NAMALWA (cell line): ENCODE measurements at places on chromosomes 16 and 17.

DNA sequence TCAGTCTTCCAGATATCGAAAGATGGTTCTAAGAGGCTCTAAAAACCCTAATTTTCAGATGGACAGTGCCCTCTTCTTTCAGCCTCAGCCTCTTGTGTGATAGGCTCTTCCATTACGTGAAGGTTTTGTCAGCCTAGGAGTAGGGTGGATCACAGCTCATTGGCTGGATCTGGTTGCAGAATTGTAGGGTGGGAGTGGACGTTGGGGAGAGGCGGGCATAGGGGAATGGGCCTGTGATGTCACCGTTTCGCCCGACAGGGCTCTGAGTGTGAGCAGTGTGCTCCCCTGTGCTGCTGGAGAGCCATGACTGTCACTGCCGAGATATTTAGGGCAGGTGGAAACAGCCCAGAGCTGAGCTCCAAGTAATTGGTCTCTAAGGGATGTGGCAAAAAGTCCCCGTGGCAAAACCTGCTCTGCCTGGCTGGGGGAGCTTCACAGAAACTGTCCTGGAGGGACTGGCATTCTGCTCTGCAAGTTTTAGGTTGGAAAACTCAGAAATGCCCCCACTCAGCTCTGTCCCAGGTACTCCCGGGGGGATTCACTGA lies 6.2 kb upstream of the WFIKKN1 start:
- DNase-seq = no peak

DNA sequence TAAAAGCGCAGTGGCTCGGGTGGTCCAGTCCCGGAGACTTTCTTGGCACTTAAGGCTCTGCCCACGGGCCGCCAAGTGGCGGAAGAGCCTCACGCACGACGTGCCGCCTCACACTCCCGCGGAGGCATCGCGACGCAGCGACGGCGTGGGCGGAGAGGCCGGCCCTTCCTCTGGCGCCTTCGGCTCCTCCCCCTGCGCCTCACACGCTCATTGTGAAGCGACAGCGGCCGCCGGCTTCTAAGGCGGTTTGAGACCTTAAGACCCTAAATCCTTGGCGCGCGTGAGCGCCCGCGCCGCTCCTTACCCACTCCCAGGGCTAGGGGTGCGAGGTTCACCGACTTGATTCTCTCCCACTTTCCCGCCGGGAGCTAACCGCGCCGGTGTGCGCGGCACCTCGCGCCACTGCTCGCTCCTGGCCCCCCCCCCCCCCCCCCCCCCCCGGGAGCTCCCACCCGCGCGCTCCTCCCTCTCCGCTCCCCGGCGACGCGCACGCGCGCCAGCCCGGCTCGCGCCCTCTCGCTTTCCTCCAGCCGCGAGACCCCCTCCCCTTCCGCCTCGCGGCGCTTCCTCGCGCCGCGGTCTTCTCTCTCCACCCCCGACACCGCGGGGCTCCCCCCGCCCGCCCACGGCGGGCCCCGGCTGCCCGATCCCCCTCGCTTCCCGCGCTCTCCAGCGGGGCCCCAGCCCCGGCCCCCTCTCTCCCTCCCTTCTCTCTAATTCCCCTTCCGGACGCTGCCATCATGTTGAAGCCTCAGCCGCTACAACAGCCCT lies at the start of gene ATXN2L:
Gene ATXN2L, plus strand, starts transcription at position 480 of the 771 bp plus-strand sequence. Its CDS starts 261 bp downstream, at position 741.
- peak; percentile 95 for DNase-seq

DNA sequence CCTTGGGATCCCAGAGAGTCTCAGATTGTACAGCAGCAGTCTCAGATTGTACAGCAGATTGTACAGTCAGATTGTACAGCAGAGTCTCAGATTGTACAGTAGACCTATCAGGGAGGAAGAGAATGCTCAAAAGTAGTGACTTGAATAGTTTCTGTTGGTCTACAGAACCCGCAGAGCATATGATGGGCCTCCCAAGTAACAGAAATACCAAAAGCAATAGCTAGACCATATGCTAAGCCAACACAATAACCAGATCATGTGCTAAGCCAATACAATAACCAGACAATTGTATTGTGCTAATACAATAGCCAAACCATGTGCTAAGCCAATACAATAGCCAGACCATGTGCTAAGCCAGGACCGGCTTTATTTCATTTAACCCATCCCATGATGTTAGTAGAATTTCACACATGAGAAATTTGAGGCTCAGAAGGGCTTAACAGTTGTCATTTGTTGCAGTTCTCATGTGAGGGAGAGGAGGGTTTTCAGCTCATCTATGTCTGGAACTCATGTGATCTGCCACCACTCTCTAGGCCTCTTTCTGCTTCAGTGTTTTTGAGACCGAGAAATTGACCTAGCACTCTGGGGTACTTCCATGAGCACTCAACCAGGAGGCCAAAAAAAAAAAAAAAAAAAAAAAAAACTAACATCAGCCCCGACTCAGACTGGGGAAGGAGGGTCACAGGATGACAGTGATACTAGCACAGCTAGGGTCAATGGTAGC lies 144.0 kb downstream of the SOX9 start:
- no peak for DNase-seq

DNA sequence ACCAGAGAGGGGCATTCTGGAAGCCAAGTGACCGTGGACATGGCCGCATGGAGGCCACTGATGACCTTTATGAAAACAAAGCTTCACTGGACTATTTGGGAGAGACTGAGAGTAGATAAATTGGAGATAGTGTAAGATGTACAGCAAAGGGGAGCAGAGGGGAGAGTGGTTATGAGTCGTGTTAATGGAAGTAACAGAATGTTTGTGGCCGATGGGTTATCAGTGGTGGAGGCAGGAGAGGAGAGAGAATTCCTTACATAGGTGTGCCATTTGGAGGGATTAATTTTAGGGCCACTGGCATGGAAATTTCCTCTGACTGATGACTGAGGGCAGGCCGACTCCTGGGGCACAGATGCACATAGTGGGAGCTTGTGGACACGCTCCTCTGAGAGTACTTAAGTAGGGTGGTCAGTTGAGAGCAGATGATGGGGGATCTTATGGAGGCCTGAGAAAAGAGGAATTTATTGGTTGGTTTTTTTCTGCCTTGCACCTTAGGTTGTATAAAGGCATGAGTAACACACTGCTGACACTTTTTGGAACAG lies 19.2 kb downstream of the PRPSAP2 start:
- no peak for DNase-seq

GRCh38 chr17:60926466-60927183 lies 249.0 kb downstream of the BCAS3 start:
- no peak for DNase-seq

GRCh38 chr17:66354472-66354871 lies 52.1 kb downstream of the PRKCA start:
- no peak for DNase-seq

GRCh38 chr16:49200223-49200820 lies 81.3 kb downstream of the CBLN1 start:
- no peak for DNase-seq

- DNase-seq = no peak
Observed at GRCh38 chr16:82541103-82541502, 85.7 kb upstream of the CDH13 start.

- DNase-seq = no peak
Observed at GRCh38 chr17:80476877-80477646, 655 bp upstream of the NPTX1 start.

DNA sequence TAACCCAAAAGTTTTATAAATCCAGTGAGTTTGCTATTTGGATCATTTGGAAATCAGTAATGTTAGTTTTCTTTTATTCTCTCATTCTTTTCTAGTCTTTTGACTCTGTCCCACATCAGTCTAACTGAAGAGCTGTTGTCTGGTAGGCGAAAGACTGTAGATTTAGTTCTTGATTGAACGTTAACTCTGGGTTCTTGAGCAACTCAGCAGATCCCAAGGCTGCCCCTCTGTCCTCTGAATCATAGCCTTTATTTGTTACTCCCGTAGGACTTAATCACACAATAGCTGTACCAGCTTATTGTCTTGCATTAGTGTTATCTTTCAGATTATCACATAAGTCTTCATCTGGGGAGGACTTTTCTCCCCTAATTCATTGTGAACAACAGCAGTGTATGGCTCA lies 119.3 kb upstream of the TOM1L1 start:
- no peak for DNase-seq

DNA sequence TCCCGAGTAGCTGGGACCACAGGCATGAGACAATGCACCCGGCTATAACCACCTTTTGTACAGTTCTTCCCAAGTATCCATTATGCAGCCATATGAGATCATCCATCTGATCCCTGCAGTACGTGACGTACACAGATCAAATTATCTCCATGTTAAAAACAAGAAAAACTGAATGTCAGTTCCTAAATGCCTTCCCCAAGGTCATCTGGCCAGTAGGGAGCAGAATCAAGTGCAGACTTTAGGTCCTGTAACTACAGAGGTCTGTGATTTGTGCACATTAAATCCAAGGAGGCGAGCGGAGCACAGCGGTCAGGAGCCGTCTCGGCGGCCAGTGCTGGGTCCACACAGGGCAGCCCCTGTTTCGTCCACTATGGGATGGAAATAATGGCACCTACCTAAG lies 23.7 kb downstream of the ZCCHC14 start:
- no peak for DNase-seq

DNA sequence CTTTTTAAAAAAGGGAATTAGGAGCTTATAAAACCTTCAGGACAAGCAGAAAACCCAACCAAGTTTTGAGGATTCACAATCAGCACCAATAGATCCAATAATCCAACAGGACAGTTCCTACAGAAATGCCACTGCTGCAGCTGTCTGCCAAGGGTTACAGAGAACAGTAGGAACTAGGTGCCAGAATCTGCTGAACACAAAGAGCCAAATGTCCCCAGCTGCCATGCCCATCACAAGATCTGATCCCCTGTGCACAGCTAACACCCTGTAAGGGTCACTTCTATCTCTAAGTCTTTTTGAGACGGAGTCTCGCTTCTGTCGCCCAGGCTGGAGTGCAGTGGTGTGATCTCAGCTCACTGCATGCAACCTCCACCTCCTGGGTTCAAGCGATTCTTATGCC lies 262.3 kb downstream of the STX8 start:
- DNase-seq = no peak

- DNase-seq = no peak
Observed at GRCh38 chr16:62814891-62815290, 778.7 kb upstream of the CDH8 start.

GRCh38 chr16:88917146-88917914 lies 50.9 kb upstream of the PABPN1L start:
- DNase-seq = no peak

DNA sequence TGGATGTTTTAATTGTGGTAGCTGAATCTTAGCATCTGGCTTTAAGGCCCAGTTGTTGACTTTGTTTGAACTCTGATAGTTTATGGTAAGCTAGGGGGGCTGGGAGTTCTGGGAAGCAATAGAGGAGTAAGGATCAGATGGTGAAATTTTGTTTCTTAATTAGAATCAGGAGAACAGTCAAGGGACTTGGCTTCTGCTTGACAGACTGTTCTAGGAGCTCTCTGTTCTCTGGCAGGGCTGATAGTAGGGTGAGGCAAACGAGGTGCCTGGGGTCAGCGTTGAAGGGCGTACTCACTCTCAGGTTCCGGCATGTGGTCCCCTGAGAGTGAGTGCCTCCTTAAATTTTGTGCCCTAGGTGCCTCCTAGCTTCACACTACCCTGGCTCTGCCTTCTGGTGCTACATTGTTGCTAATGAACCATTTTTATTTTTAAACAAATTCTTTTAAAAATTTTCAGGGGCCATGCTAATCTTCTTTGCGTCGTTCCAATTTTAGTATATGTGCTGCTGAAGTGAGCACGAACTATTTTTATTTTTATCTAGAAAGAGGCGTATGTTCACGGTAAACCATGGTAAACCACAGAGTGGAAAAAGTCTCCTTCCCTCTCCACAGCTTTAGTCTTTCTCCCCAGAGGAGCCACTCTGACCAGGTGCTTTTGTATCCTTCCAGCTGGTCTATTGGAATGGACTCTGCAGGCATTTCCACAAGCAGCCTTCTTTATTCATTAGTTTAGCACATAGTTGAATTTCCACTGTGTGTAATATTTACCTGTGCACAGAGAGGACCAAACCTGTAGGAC lies 19.7 kb downstream of the SLC7A6 start:
- DNase-seq = peak; percentile 56

- DNase-seq = no peak
Observed at GRCh38 chr16:70647441-70648359, 1.3 kb downstream of the IL34 start.

- no peak for DNase-seq
Observed at GRCh38 chr16:9929836-9930235, 252.4 kb downstream of the GRIN2A start.

DNA sequence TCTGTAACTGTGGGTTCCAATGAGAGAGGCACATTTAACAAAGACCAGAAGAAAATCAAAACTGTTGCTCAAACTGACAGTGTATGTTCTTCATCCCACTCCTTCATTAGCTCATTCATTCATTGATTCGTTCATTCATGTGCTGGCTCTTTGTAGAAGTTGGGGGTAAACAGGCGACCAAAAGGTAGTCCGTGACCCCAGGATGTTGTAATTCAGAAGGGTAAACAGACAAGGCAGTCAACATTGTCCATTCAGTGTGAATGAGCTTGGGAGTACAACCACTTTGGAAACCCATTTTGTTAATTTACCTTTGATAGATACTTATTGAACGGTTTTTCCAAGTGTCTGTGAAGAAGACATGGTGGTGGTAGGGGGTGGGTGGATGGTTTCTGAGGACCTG lies 26.1 kb downstream of the CDH13 start:
- DNase-seq = no peak

DNA sequence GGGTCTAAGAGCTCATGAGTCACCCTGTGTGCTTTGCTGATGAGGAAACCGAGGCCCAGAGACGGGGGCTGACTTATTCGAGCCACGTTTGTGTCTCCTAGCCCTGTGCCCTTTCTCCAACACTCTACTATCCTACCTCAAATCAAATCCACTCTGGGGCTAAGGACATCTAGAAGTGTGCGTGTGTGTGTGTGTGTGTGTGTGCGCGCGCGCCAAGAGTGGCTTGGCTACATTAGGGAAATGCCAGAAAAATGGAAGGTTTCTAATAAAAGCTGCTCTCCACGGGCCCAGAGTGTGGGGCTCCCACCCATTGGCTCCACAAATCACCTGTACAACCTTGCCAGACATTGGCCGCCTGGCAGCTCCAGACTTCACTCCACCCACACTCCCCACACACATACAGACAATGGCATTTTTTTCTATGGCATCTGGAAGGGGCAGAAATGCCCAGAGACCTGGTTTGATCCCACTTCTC lies 30.3 kb upstream of the PHOSPHO1 start:
- no peak for DNase-seq

- no peak for DNase-seq
Observed at GRCh38 chr17:37796076-37796475, 51.2 kb upstream of the HNF1B start.

DNA sequence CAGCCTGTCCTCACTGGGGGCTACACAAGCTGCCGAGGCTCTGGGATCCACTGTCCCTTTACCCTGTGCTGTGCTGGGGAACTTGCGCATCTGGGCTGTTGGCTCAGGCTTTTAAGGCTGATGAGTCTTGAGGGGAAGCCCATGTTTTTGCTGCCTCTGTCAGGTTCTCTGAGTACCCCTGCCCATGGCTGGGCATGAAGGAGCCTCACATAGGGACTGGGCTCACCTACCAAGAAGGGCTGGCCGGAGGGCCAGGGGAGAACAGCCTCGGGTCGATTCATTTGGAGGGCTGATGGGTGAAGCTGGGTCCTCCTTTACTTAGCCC lies 14.6 kb downstream of the FMNL1 start:
- DNase-seq = no peak

DNA sequence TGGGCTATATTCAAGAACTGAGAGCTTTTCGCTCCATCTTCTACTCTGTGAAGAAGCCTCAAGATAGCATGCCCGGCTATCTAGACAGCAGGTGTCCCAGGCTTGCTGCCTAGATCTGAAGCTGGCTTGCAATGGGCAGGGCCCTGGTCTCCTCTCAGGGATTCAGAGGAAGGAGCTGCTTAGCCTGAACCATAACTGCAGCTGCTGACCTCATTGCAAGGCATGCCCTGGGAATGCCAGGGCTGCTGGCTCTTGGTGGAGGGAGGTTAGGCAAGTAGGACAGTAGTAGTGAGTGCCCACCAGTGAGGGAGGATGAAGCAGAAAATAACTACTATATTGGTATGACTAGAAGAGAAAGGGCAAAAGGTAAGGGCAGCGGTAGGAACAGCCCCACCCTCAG lies 21.3 kb upstream of the SLC35B1 start:
- no peak for DNase-seq
